Kidney (tissue), 22 donors: ENCODE measurements at places on chromosomes 12 and 14. TPM values are rescaled to one million over a fixed set of nuclear protein-coding genes. Genes with fewer than 3 reads are reported as not detected.

Gene SMIM41
- total RNA-seq = 0.31 TPM

Gene TAS2R42
- total RNA-seq = not detected

Gene ZCRB1
- 45.6 TPM for total RNA-seq

Gene RFX4
- total RNA-seq = not detected

Gene CBLN3
- 1.3 TPM for total RNA-seq

Gene FLVCR2
- total RNA-seq = 17.0 TPM

Gene KCNJ8
- total RNA-seq = 13.1 TPM

Gene WSCD2
- total RNA-seq = 1.6 TPM

Gene NKX2-1
- total RNA-seq = not detected

Gene KIF5A
- total RNA-seq = 1.3 TPM

Gene C12orf54
- total RNA-seq = not detected

Gene PRIMA1
- total RNA-seq = 1.7 TPM

Gene TAS2R9
- not detected for total RNA-seq

Gene PLEKHD1
- 0.25 TPM for total RNA-seq

Gene POLE2
- total RNA-seq = 2.6 TPM
